ENCODE measurements at places on chromosomes 5 and 9.

- no peak for DNase-seq
Observed at GRCh38 chr5:10199692-10200091, 50.0 kb downstream of the ATPSCKMT start.

DNA sequence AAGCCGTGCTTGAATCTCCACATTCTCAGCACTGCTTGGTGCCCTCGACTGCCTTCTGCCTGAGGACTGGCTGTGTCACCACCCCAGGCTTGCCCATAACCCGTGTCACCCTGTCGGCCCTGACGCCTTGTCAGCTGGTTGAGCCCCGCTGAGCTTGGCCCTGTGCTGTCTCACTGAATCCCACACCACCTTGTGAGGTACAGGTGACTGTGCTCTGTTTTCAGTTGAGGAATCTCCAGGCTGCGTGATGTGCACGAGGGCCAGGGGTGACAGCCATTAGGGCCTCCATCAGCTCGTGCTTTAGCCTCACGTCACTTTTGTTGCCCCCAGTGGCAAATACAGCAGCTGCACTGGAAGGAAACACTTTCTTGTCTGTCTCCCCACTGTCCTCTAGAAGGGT, 90.7 kb downstream of the CACNA1B start:
- no peak for DNase-seq

DNA sequence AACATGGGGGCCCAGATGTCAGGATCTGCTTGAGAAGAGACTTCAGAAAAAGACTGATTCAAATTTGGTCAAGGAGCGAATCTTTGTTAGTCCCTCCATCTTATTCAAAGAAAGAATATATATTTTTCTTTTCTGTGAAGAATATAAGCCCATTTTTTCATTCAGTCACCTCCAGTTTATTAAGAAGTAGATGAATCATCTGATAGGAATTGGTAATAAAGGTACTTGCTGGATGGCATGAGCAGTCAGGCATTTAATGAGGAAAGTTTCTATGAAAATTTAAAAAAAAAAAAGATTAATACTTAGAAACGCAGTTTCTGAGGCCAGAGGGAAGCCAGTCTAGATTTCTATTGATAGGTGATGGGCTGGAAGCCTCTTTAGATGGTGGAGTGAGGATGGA, 373.1 kb upstream of the SMC2 start:
- no peak for DNase-seq

GRCh38 chr9:97907046-97907445, 15.3 kb downstream of the TRMO start:
- DNase-seq = no peak

- DNase-seq = no peak
Observed at GRCh38 chr5:150487199-150488061, 20.5 kb upstream of the NDST1 start.

DNA sequence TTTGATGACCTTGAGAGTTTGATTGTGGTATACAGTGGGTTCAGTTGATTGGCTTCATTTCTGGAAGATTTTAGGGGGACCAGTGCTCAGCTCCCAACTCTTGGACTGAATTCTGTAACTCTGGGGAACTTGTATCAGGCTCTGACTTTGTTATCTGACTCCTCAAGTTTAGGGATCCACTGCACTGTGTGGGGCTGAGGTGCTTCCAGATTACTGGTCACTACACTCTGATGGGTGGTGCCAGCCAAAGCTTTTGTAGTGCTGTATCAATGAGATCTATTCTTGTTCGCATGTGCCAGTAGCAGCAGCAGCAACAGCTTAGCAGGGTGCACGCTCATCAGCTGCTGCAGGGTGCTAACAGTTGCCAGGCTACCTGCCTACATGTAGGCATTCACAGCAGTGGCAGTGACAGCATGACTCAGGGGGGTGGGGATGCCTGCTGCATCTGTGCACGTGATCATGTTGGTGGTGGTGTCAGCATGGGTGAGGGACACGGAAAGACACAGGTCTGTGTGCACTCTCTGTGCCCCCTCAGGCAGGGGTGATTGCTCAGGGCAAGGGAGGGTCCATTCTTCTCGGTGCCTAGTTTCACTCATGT, 438.8 kb upstream of the SEMA6A start:
- no peak for DNase-seq

DNA sequence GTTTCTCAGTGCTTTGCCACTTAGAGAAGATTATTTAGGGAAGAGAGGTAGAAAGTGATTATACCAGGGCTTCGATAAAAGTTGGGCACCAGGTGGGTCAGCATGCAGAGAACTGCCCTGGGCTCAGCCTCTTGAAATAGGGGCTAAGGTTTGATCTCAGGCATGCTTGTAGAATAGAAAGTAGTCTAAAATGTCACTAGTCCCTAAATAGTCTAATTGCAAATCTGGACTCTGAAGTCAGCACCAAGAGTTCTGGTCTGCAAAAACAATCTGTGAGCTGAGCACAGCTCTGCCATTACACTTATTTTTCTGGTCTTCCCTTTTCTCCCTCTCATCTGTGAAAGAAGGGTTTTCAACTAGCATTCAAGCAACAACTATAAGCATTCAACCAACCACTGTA, 248.0 kb downstream of the SMARCA2 start:
- no peak for DNase-seq

DNA sequence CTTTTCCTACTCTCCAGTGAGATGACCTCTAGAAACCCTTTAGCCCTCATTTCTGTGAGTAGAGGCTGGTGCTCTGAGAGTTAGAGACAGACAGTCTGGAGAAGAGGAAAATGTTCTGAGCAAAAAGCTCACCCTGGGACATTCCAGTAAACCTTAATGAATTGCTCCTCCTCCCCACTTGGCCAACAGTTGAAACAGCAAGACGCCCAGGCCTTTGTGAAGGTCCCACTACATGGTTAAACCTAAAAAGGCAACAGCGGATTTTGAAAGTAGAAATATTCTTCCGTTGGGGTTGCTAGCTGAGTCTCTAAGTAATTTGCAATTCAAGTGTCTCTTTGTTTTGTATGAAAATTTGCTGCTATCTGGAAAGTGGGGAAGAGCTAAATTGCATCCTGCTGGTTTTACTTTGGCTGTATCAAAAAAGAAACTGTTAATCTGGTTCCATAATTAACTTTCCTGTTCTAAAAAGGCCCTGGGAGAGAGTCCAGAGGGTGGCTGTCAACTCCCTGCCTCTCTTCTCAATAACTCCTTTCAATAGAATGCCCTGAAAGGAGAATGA, 63.8 kb downstream of the ATP10B start:
- no peak for DNase-seq

DNA sequence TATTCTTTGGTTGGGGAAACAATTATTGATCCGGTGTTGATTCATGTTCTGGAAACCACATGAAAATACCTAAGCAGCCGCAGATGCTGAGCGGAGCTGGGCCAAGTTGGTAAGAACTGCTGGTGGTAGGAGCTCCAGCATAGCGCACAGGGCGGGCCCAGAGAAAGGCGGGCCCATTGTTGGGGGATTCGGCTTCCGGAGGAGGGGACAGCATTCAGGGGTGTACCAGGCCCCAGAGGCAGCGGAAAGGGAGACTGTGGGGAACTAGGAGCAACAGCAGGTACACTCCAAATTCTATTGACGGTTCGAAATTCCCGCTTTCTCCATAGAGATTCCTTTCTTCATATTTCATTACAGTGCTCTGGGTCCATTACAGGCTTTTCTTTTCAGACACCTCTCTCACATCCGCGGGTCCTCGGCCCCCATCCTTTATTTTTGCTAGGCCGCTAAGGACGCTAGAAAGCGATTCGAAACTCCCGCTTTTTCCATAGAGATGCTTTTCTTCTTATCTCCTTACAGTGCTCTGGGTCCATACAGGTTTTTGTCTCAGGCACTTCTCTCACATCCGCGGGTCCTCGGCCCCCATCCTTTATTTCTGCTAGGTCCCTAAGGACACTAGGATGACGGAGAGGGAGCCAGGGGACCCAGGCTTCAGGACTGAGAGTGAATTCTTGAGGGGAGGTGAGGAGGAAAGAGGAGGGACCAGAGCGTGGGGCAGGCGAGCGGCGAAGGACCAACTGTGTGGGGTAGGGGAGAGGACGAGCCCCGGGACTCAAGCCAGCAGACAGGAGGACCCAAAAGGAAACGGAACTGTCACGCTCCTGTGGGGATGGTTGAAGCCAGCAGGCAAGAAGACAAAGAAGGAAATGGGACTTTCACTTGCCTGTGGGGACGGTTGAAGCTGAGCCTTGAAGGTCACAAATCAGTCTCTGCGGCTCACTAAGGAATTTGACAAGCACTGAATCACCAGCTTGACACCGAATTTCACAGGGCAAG, at the start of gene CCDC152:
Gene CCDC152 (plus strand): TSS at position 213 of the 996 bp plus-strand sequence. CDS start 2,304 bp downstream, outside the sequence.
- DNase-seq = peak; percentile 6

GRCh38 chr5:134249469-134250379, 23.9 kb upstream of the PPP2CA start:
- no peak for DNase-seq

- DNase-seq = no peak
Observed at GRCh38 chr9:83521411-83521810, 16.8 kb downstream of the FRMD3 start.

DNA sequence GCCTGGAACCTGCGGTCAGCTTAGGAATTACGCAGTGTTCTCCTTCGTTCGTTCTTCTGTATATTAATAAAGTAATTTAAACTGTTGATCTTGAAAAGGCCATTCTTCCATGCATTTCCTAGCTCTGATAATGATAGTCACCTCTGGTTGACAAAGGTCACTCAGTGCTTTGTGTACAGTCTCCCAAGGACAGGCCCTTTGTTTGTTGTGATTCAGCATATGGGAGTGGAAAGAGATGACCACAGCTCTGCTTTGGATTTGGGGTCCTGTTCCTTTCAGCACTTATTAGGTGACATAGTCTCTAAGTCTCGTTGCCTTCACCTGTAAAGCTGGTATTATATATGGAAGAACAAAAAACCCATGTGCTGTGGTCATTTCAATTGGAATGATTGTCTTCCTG, 39.6 kb downstream of the RAD23B start:
- DNase-seq = no peak

DNA sequence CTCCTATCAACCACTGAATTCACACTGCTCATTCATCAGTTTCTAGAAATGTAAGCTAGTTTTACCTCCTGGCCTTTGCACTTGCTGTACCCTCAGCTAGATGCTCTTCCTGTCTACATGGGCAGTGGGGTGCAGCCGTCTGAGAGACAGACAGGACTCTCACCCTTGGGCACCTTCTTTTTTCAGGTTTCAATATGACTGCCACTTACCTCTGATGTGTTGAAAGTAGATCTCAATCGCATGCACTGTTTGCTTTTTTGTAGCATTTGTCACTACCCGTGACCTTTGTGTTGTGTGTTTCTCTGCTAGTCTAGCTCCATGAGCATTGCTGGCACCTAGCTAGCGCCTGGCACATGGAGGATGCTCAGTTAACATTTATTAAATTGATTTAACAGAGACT, 403.1 kb upstream of the TRPC7 start:
- DNase-seq = no peak

- no peak for DNase-seq
Observed at GRCh38 chr5:36575361-36575781, 31.0 kb upstream of the SLC1A3 start.

- DNase-seq = no peak
Observed at GRCh38 chr5:159324102-159324755, 6.1 kb downstream of the IL12B start.

- DNase-seq = no peak
Observed at GRCh38 chr9:4879115-4879558, 86.4 kb downstream of the RCL1 start.

DNA sequence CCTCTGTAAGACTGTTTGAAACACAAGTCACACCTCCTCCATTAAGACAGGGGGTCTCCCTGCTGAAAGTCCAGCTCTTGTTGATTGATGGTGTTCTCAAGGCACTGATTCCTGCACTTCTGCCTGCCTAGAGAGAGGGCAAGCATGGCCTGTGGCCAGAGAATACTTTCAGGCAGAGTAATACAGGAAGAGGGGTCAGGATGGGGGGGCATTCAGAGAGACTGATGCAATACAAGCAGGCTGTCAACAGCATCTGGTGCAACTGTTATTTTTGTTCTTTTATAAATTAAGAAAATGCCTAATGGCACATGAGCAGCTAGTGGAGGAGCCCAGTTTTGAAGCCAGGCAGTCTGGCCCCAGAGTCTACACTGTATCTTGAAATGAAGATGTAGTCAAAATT, 302.2 kb downstream of the DIRAS2 start:
- DNase-seq = no peak

DNA sequence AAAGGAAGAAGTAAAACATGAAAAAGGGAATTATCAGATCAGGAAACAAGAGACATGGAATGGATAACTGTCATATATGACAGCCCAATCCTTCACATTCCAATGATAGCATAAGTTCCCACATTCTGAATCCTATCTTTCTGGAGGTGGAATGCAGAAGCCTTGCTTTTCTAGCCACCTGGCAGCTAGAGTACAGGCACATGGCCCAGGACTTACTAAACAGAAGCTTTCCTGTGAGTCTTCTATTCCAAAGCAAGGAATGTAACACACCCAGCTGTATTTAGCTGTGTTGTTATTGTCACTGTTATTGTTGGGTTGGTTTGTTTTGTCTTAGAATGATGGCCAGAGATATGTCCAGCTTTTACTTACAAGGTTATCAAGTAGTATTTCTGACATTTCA, 780.5 kb upstream of the ZNF608 start:
- DNase-seq = no peak

- no peak for DNase-seq
Observed at GRCh38 chr9:19913151-19913550, 124.3 kb upstream of the SLC24A2 start.

- DNase-seq = no peak
Observed at GRCh38 chr9:130433168-130433946, 11.4 kb upstream of the ASS1 start.

DNA sequence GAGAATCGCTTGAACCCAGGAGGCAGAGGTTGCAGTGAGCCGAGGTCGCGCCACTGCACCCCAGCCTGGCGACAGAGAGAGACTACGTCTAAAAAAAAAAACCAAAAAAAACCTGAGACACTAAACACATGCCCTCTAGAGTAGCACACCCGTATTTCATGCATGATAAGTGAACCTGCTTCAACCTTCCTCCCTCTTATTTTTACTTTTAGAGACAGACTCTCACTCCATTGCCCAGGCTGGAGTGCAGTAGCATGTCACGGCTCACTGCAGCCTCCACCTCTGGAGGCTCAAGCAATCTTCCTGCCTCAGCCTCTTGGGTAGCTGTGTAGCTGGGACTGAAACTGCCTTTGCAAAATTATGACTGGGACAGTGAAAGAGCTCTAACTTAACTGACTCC, 17.6 kb upstream of the NANS start:
- no peak for DNase-seq

- DNase-seq = no peak
Observed at GRCh38 chr9:125446561-125447094, 185.0 kb downstream of the GAPVD1 start.

- no peak for DNase-seq
Observed at GRCh38 chr5:158529454-158529853, 570.3 kb downstream of the EBF1 start.

GRCh38 chr5:168286386-168286785, 5.1 kb upstream of the WWC1 start:
- DNase-seq = no peak

GRCh38 chr9:131436865-131437271, 43.0 kb downstream of the PRRC2B start:
- DNase-seq = no peak

- DNase-seq = no peak
Observed at GRCh38 chr9:120980951-120981350, 54.4 kb upstream of the TRAF1 start.

- DNase-seq = no peak
Observed at GRCh38 chr5:31504529-31504928, 27.4 kb downstream of the DROSHA start.

GRCh38 chr5:994272-994607, 14.4 kb upstream of the NKD2 start:
- no peak for DNase-seq
